CD4-positive, alpha-beta T cell treated with Interleukin-1 beta for 1 hour (primary cell): ENCODE measurements at places on chromosomes 12 and 14.

DNA sequence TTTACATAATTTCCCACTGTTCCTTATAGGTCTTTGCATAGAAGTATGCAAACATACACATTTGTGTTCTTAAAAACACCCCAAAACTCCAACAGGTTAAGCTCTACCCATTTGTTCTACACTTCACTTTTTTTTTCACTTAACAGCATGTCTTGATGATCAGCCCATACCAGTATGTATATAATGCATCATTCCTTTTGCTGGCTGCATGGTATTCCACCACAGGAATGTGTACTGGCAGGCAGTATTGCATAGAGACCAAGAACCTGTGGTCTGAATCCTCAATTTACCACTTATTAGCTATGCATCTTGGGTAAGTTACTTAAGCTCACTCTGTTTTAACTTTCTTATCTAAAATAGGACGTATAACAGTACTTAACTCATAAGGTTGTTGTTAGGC, 65.5 kb downstream of the SAMD4A start:
- DNase-seq = no peak

DNA sequence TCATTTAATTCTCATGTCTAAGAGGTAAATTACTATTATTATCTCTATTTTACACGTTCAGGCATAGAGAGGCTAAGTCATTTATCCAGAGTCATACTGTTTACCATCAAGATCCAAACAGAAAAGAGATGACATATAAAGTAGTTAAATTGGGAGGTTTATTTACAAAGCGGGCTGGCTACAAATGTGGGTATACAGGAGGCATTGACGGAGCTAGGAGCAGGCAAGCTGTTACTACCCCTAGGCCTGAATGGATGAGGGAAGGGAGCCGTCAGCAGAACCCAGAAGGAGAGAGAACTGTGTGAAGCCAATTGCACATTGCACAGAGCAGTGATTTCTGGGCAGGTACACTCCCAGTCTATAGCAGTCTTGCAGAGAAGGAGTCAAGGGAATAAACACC, 39.8 kb downstream of the DACT1 start:
- no peak for DNase-seq

DNA sequence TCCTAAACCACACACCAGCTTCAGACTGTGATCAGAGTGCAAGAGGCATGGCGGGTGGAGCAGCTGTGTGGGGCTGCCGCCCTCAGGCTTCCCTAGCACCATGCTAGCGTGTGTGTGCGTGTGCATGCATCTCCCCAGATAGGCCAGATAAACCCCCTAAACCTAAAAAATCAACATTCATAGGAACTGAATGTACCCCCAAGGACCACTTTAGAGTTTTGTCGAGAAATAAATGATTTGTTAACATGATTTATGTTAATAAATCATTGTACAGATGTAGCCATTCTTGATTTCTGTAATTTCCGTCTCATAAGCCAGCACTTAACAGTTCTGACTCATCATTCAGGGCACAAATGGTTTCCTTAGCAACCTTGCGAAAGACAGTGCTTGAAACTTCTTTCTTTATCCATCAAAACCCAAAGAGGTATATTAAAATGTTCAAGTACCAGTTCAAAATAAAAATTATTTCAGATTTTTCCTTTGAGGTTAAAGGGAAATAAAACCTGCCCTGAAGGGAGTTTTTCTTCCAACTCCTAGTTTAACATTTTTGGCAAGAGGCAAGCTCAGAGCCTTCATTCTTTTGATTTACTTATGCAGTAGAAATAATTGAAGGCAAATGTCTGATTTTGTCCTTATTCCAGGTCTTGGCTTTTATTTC, 206.2 kb upstream of the RGS6 start:
- DNase-seq = no peak

GRCh38 chr14:75120541-75121291, 6.1 kb downstream of the NEK9 start:
- DNase-seq = no peak

DNA sequence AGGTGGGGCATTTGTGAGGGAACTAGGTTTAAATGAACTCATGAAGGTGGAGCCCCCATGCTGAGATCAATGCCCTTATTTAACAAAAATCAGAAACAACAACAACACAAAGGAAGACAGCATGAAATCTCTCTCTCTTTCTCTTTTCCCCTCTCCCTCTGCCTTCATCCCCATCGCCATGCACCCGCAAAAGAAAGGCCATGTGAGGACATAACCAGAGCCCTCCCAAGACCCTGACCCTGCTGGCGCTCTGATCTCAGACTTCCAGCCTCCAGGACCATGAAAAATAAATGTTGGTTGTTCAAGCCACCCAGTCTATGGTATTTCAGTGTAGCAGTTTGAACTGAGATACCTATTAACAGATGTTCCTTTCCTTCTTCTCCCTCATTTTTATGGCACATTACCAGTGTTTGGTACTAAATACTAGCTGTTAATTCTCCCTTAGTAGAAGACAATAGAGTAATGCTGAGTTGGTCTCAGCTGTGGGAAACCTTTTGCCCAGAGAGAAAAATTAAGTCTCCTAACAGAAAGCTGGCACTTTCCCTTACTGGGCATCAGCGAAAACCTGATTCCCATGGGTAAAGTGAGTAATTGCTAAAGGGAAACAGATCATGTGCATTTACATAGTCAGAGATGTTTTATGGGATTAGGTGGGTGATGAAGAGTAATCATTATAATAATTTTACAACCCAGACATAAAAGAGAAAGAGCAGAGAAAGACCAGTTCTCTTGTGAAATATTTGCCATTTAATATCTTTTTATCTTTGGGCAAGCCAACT, 264.0 kb upstream of the PLEKHG7 start:
- DNase-seq = no peak

GRCh38 chr12:93850481-93851256, 173.5 kb downstream of the CRADD start:
- DNase-seq = no peak

DNA sequence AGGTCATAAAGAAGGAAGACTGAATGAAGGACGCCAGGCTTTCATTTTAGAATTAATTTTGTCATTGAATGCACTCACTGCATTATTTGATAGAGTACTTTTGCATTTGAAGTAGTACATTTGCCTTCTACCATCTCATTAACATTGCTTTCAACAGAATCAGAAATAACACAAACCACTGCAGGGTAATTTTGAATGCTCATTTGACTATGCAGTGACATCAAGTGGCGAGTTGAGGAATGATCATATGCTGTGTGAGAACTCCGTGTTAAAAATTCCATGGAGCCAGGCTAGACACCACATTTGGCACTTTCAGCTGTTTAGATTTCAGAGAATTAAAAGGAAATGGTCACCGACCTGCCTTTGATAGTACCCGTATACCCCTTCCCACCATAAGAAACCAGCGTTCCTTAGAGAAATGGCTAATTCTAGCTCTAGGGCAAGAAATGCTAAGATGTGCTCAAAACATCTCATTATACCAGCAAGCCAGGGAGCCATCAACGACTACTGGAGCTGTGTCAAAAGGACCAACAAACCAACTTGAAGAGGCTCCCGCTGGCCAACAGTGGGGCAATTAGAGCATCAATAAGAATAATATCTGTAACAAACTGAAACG, 16.5 kb downstream of the HEBP1 start:
- peak; percentile 15 for DNase-seq

DNA sequence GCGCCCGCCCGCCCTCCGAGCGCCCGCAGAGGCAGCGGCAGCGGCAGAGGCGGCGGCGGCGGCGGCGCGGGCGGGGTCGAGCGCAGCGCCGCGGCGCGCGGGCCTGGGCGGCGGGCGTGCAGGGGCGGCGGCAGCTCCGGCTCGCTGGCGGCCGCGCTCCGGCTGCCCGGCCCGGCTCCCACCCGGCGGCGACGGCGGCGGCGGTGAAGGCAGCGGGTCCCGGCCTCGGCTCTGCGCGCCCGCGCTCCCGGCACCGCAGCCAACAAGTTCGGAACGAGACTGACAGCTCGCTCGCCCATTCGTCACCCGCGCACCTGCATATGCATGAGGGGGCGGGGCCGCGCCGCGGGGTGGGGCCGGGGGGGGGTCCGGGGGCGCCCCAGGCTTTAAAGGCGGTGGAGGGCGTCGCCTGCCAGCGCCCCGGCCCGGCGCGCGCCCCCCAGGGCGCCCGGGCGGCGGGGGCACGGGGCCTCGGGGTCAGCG, at the start of gene JAG2:
TSS of gene JAG2 (minus strand) at position 281 of the 483 bp plus-strand sequence. CDS start 356 bp downstream, outside the sequence.
- peak; percentile 45 for DNase-seq

- DNase-seq = no peak
Measured at GRCh38 chr14:99768381-99768780, 24.8 kb upstream of the EML1 start.

- DNase-seq = no peak
Measured at GRCh38 chr12:130960058-130960457, 6.4 kb downstream of the ADGRD1 start.

DNA sequence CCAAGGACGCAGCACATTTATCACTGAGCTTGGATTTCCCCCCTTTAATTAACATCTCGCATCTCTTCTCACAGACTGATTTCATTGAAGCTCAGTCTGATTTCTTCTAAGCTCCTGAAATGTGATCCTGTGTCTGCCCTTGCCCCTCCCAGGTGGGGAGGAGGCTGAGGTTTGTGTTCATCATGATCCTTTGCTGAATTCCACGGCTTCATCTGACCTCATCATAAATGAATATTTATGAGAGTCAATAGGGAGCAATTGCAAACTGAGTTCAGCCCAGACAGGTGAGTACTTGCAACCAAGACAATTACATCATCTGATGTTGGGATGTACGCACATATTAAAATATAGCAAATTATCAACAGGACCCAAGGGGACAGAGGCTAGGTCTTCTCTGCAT, 72.4 kb downstream of the MAP1LC3B2 start:
- no peak for DNase-seq

DNA sequence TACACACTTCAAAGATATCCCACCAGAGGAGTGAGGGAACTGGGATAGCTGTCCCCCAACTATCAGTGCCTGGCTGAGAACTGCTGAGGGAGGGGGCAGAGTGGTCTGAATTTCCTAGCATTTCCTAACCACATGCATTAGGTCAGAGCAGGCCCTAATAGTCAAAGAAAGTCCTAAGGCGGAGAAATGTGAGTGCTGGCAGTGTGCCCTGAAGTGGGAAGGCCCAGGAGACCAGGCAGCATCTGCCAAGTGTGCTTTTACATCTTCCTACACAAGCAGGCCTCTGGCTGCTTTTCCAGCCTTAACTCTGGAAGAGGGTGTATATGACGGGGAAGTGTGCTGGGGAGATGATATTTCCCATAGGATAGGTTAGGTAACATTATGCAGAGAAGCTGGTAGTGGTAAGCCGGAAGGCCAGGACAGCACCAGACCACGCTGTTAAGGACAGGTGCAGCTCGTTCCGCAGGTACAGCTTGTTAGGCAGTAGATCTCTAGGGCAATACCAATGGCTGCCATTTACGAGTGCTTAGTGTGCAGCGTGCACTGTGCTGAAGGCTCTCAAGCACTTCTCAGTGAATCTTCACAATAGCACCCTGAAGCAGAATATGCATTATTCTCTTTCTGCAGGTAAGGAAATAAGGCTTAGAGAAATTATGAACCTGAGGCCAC, 9.1 kb upstream of the CCDC198 start:
- no peak for DNase-seq

- no peak for DNase-seq
Measured at GRCh38 chr12:52147964-52148463, 43.8 kb downstream of the KRT80 start.

DNA sequence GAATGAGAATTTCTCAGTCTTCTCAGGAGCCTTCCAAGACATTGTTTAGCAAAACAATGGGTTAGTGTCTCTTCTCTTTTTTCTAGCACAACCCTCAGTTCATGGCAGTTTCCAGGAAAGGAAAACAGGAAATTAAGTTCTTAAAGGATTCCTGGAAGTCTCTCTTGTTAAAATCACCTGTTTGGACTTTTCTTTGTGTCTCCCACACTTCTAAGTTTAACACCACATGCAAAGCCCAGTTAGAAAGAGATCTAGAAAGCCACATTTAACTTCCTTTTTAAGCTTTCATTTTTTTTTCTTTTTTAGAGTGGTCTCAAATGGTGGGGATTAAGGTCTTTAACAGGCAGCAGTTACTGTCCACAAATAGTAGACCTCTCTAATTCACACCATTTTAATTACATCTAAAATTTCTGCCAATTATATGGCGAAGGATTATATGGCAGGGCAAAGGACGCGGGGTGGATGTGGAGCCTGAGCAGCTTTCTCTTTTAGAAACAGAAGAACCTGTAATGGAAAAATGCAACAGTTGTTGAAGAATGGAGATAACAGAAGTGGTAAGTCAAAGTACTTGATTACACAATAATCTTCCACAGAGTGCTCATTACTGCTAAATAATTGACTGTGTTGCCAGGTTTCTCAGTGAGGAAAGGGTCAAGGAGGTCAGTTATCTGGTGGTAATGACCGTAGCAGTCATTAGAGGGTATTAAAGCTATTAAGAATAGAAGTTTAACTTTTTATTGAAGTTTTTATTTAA, 298.6 kb downstream of the AKAP6 start:
- DNase-seq = no peak

DNA sequence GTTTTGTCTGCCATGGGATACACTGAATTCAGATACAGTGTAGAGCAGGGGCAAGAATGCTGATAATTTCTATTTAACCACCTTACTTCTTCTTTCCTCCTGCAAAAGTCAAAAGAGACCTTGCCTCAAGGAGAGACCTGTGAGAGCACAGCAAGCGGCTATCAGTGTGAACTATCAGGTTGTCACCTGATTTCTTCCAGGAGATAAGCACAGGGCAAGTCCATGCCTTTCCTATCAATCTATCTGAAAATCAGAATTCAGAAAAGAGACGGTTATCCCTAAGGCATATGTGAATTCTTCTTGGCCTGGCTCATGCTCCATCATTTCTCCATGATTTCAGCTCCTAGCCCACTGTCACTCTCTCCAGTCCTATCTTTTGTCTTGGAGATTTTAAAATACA, 128.9 kb upstream of the CCND2 start:
- DNase-seq = no peak

GRCh38 chr14:69363964-69364363, 34.1 kb downstream of the ERH start:
- no peak for DNase-seq

- no peak for DNase-seq
Measured at GRCh38 chr12:111361073-111361716, 7.7 kb downstream of the PHETA1 start.

DNA sequence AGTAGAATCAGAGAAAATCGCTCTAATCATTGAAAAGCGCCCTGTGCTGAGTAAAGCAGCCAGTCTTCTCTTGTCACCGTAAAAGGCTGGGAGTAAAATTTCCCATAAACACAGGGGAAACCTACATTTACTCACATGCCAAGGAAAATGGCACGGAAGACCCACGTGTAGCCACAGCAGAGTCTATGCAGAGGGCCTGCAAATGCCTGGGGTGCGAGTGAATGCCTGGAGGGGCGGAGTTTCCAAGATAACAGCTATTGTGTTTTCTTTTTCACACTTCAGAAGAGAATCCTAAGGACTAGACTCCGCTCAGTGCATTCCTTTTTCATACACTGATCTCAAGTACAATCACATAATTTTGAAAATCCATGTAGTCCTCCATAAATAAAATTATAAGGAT, 159.9 kb upstream of the FOXN3 start:
- DNase-seq = no peak

DNA sequence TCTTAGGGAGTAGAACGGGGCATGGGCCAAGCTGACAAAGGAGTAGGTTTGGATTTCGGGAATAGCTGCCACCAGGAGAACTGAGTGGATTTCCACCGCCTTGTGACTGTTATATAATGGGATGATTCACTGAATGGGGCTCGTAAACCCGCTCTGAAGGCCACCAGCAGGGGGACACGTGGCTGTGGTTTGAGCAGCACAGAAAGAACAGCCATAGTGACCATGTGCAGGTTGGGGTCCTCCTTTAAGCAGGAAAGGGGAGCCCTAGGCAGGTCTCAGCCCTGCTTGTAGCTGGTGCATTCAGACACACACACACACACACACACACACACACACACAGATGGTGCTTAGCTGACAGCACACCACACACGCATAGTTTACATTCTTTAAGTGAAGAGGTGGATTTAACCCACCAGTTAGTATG, 8.6 kb upstream of the ASB2 start:
- DNase-seq = no peak

GRCh38 chr12:22366181-22366580, 31.7 kb upstream of the ST8SIA1 start:
- no peak for DNase-seq
